NCI-H1417 (cell line): ENCODE measurements at places on chromosomes 11 and 22.

DNA sequence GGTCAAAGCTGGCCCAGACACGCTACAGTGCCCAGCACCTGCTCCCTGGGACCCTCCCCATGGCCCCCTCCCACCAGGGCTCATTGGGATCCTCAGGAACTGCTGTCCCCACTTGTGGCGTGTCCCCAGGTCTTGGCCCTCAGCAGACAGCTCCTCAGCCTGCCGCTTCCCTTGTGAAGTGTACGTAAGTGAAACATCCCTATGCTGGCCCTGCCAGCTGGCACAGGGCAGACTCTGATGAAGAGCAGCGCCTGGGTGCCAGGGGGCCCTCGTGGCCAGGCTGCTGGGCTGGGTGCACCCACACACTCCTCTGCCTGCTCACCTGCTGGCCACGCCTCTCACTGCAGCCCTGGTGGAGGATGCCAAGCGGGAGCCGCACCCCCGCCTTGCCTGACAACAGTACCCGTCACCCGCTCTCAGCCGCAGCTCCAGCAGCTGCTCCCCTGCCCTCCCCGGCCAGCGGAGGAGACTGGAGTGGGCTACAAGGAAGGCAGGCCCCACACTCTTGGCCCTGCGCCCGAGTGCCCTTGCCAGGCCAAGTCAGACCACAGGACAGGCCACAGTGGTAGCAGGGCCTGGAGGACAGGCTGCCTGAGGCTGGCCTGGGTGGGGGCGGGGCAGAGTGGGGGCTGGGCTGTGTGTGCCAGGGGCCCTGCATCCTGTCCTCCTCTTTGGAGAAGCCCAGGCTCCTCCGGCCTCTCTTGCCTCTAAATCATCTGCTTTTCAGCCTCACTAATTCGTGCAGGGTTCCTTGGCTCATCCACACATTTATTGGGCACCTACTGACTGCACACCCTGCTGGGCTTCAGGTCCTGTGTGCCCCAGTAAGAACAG, 39.5 kb downstream of the IGF2 start:
- peak; percentile 71 for DNase-seq

GRCh38 chr22:48091656-48092223, 1329.3 kb downstream of the TBC1D22A start:
- DNase-seq = no peak

GRCh38 chr11:34416766-34417165, 22.0 kb upstream of the CAT start:
- DNase-seq = no peak

DNA sequence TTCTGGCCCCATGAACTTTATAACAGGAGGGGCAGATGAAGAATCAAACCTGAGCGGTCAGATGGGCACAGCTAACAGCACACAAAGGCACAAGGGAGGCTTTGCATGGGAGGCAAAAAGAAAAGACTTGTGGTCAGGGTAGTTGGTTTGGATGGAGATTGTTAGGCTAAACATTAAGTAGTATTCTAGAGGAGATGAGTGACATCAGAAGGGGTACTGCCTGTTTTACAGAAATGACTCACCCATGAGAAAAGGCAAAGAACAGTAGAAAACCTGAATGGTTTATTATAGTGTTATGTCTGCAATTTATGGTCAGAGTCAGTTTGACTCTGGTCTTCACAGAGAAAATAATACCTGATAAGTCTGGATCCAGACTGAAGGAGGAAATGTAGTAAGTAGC, 129.8 kb upstream of the KIRREL3 start:
- no peak for DNase-seq

GRCh38 chr22:42693763-42694683, 26.6 kb downstream of the A4GALT start:
- DNase-seq = no peak
